Heart left ventricle (tissue), 16 donors: ENCODE measurements at places on chromosomes 12 and 14.

DNA sequence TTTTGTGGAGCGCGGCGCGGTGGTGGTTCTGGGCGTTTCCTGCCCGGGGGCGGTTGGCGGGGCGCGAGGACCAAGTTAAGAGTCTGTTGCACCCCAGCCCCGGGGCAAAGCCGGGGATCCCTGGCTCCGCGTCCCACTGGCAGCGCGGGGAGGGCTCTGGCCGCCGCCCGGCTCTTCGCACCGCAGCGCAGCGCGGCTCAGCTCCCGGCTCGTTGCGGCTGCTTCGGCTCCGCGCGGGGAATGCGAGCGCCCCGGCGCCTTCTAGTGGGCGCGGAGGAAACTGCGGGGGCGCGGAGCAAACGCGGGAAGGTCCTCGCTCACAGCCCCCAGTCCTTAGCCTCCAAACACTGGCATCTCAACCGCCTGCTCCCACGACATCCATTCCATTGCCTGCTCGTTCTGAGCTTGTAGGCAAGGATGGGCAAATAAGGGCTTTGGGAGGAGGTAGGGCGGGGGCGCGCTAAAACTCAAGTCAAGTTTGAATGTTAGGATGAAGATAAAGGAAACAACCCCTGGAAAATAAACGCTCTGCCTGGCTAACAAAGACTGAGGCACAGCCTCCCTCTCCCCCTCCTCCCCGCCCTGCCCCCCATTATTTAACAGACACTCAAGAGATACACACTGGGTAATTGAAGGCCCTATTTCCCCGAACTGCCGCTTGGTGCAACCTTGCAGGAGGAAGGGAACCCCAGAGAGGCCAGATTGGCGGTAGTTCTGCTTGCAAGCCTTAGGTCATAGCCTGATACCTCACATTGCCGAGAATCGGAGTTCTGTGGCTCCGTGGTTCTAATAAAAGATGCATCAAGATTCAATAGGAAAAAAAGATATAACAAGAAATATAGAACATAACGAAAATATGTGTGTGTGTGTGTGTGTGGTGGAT lies at the start of gene B4GALNT1:
TSS of gene B4GALNT1 (minus strand) at position 244 of the 883 bp plus-strand sequence. CDS start 1,069 bp downstream, outside the sequence.
- peak; percentile 46 for DNase-seq

DNA sequence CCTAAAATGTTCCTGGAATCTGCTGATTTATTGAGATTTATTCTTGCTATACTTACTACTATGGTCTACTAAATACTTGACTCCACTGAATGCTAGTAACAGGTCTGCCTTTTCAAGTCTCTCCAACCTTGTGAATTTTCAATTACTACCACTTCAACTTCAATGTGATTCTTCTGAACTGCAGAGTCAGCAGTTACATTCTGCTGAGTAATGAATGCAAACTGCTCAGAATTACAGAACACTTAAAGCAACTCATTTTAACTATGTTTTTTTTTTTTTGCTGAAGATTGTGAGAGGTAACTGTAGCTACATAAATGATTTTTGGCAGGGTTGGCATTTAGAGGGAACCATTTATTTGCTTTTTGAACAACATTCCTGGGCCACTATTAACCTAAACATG lies 41.8 kb downstream of the ARF6 start:
- DNase-seq: no peak

DNA sequence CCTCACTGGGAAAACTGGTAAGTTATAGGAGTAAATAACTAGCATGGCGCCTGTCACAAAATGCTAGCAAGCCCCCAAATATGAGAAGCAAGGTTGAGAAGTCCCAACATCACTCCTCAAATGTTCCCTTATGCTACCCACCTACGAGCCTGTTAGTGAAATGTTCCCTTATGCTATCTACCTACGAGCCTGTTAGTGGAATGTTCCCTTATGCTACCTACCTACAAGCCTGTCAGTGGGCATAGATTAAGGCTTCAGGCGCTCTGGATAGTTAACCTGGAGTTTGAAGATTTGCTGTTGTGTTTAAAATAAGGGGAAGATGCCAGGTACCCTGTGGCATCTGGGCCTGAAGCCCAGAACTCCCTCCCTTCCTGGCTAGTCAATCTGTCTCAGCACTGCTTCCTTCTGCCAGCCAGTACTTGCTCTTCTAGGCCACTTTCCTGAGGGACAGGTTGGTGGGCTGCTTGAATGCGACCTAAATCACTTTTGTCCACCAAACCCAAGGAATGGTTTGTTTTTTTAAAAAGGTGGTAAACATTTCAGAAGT lies 67.1 kb upstream of the SINHCAF start:
- DNase-seq: no peak

- peak; percentile 72 for DNase-seq
Observed at GRCh38 chr12:15629108-15629507, 160.1 kb downstream of the EPS8 start.

GRCh38 chr12:75884465-75884985 lies 147.1 kb downstream of the PHLDA1 start:
- no peak for DNase-seq

GRCh38 chr14:30034152-30034551 lies 106.5 kb upstream of the PRKD1 start:
- no peak for DNase-seq

DNA sequence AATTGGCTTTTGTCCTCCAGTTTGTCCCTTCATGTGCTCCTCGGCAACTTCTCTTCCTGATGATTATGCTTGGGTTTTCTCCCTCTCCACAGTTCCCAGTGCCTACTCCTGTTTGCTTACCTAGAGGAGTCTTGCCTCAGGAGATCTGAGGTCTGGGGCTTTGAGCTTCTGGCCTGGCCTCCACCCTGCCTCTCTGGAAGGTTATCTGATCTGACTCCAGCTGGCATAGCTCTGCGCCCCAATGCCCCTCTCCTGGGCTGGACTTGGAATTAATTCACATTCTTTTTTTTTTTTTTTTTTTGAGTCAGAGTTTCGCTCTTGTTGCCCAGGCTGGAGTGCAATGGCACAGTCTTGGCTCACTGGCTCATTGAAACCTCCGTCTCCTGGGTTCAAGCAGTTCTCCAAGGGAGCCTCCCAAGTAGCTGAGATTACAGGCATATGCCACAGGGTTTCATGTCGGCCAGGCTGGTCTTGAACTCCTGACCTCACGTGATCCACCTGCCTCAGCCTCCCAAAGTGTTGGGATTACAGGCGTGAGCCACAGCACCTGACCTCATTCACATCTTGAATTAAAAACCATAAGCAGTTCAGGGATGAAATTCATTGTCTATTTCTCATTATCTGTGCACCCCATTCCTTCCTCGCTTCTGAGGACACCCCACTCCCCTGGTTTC lies 33.5 kb downstream of the CFL2 start:
- DNase-seq: no peak

DNA sequence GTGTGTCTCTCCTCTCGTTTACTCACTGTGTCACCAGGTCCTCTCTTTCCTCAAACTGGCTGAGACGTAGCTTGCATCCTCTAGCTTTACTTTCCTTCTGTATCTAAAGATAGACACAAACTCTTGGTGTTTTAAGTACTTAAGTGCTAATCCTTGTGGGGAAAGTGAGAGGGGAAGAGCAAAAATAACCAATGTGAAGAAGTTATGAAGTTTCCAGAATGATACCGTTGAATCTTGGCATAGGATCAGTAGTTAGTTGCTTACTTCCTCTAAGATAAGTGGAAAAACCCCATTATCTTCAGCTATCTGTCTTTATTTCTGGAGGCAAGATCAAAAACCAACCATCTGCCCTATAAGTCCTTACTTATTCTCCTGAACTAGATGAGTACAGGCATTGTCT lies 10.6 kb downstream of the FAR2 start:
- DNase-seq: no peak

GRCh38 chr12:22130671-22131070 lies 84.7 kb downstream of the CMAS start:
- DNase-seq: no peak
